WTC11 (cell line): ENCODE measurements at places on chromosomes 2 and 18.

GRCh38 chr2:100741880-100742276 is 78.1 kb upstream of the NPAS2 start:
- no peak for DNase-seq

DNA sequence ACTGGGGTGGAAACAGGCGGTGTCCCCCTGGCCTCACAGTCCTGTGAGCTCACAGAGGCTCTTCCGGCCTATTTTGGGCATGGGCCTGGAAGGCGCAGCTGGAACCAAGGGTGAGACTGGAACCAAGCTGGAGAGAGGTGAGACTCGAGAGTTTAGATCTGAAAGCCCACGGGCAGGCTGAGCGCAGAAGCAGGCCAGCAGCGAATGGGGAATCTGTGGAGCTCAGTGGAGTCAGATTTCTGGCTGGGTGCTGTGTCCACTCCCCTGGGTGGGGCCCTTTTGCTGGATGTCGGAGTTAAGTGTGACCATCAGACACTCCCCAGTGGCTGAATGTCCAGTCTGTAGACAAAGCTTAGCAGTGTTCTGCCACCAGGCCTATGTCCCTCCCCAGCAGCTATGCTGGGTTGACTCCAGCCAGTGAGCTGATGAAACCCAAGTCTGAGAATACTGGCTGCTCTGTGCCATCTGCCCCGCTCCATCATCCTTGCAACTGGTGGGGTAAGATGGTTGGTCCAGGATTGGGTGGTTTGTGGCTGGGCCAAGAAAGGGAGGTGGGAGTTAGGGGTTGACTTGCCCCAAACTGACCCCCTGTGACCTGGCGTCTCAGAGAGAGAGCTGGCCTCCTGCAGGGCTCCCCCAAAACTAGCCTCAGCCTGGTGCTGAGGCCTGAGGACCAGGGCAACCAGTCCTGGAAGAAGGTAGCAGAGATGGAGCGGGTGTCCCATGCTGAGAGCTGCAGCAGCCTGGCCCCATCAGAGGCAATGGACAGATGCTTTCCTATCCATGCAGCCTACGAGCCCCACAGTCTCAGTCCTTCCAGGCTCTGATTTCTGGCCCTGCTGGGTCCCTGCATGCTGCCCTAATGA is 34.4 kb downstream of the CYP26B1 start:
- no peak for DNase-seq

DNA sequence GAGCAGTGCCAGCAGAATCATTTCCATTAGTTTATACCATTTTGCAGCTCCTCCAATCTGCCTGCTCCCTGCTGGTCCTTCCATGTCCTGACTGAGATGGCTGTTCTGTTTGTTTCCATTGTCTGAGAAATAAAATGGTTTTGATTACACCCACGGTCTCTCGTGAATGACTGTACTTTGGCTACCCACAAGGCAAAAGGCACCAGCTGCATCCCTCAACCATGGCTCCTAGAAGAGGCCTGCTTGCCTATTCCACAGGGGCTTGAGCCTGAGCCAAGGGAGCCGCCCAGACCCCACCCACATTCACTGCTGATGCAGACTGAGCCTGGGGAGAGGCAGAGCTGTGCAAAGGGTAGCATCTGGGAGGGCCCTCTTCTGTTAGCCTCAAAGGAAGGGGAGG is 31.2 kb downstream of the MARCHF4 start:
- no peak for DNase-seq

DNA sequence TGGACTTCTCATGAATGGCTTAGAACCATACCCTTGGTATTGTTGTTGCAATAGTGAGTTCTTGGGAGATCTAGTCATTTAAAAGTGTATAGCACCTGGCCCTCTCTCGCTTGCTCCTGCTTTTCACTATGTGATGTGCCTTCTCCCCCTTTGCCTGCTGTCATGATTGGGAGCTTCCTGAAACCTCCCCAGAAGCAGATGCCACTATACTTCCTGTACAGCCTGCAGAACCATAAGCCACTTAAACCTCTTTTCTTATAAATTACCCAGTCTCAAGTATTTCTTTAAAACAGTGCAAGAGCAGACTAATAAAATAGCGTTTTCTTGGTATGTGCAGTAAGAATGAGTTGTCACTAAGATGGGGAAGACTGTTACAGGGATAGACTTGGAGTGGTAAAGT is 31.6 kb downstream of the BAZ2B start:
- DNase-seq, result no peak

DNA sequence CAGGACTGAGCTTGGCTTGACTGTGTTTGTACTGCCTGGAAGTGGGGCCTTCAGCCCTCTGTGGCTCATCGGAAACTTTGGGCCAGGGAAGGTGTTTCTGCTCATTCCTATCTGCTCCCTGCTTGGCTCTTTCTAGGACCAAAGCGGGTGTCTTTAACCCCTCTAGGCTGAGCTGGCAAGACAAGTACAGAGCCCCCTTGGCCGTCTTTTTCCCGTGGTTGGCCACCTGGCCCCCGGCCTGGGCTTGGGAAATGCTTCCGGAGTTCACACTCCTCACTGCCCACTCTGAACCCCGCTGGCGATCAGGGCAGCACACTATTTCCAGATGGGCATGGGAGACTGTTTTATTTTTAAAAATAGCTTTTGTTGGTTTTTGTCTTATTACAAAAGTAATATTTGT is 243.0 kb downstream of the DYSF start:
- DNase-seq, result no peak

GRCh38 chr18:69222089-69222488 is 178.6 kb upstream of the DOK6 start:
- no peak for DNase-seq

DNA sequence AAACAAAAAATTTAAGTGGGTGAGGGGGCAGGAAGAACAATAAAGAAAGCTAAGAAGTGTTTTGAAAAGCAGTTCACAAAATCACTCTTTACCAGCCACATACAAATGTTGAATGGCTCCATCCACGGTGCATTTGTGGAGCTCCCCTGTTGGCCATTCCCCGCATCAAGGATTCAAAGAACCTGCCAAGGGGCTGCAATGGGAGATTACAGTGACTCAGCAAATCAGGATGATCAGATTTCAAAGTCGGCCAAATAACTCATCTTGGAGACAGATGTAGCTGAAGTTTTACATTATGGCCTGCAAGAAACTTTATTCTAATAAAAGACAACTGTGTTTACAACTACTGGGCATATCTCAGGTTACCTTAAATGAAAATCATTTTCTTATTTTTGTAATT is 26.9 kb downstream of the COL4A3 start:
- DNase-seq, result peak; percentile 28

DNA sequence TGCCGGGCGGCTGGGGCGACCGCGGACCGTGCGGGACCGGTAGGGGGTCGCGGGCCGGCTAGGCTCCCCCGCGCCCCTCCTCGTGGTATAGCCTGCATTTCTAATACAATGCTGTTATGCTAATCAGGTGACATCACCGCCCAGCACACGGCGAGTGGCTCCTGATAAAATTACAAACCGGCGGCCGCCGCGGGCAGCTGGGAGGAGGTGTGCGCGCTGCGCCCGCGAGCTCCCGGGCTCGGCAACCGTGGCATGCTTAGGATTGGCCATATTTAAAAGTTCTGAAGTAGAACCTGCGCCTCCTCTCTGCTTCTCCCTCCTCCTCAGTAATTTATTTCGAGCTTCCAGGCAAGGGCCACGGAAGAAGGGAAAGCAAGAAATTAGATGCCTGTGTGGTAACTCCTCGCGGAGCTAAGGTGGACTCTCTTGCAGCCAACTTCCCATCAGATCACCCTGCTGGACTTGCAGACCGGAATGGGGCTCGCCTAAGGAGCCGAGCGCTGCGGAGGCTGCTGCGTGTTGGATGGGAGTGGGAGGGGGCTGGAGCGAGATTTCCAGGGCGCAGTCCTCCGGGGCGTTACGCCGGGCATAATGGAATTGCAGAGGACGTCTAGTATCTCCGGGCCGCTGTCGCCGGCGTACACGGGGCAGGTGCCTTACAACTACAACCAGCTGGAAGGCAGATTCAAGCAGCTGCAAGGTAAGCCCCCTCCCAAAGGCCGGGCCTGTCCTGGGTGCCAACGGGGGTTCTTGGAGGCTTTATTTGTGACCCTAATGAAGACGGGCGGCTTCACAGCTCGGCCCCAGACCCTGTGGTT is 102.3 kb downstream of the SPTBN1 start:
- DNase-seq, result peak; percentile 82
